ENCODE measurements at places on chromosomes 1 and 21. TPM values are rescaled to one million over a fixed set of nuclear protein-coding genes. Genes with fewer than 3 reads are reported as not detected.

- no peak overlapping the region for H3K4me3 ChIP-seq
- H3K4me1 ChIP-seq = no peaks in the 10 kb centered on the region
- no peak for DNase-seq
Measured at GRCh38 chr1:90800012-90800717, 83.1 kb upstream of the BARHL2 start.

The F13B gene
- not detected for total RNA-seq

The SPRR2E gene
- not detected for total RNA-seq

- peak overlapping the region; percentile 81 for H3K4me3 ChIP-seq
- peak overlapping the region; percentile 99 for H3K27ac ChIP-seq
- H3K27me3 ChIP-seq = no peaks in the 10 kb centered on the region
- DNase-seq = no peak
- peaks cover 15% of the 10 kb centered on the region for H3K36me3 ChIP-seq
Measured at GRCh38 chr1:161962091-161962887, 61.4 kb downstream of the OLFML2B start.

The LRRC38 gene
- total RNA-seq = not detected

- H3K36me3 ChIP-seq = no peaks in the 10 kb centered on the region
- no peaks in the 10 kb centered on the region for H3K4me1 ChIP-seq
- DNase-seq = no peak
- no peak overlapping the region for H3K4me3 ChIP-seq
- peaks cover 2% of the 10 kb centered on the region for H3K27me3 ChIP-seq
Measured at GRCh38 chr1:106266786-106267185, 789.7 kb upstream of the PRMT6 start.

- H3K4me3 ChIP-seq = no peak overlapping the region
- H3K36me3 ChIP-seq = no peaks in the 10 kb centered on the region
- no peak for DNase-seq
- no peaks in the 10 kb centered on the region for H3K27me3 ChIP-seq
Measured at GRCh38 chr1:241406421-241406820, 49.4 kb upstream of the RGS7 start.

The OR2T34 gene
- not detected for total RNA-seq

DNA sequence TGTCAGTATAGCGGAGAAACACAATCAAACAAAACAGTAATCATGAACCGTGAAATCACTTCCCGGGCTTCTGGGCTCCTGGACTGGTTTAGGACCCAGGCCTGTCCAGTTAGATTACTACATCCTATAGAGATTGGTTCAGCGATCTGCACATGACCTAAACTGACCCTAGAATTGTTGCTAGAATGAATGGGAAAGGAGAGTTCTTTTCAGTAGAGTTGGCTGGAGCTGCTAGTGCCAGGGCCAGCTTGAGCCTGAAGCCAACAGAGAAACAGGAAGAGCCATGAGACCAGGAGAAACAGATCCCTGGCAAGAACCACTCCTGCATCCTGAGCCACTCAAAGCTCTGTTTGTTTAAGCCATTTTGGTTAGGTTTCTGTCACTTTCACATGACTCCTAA lies 474.3 kb upstream of the C1orf87 start:
- H3K4me3 ChIP-seq = no peak overlapping the region
- H3K27ac ChIP-seq = no peak overlapping the region
- no peaks in the 10 kb centered on the region for H3K27me3 ChIP-seq
- peaks cover under 1% of the 10 kb centered on the region for H3K36me3 ChIP-seq

The DDI2 gene
- total RNA-seq = 20.0 TPM

The LAPTM5 gene
- not detected for total RNA-seq

The C1orf226 gene
- 2.7 TPM for total RNA-seq

GRCh38 chr1:81834268-81834667 lies 33.5 kb downstream of the ADGRL2 start:
- H3K36me3 ChIP-seq = peaks cover 4% of the 10 kb centered on the region
- H3K27me3 ChIP-seq = no peaks in the 10 kb centered on the region
- DNase-seq = no peak
- H3K4me3 ChIP-seq = no peak overlapping the region
- H3K4me1 ChIP-seq = peaks cover 49% of the 10 kb centered on the region
- H3K27ac ChIP-seq = no peak overlapping the region

GRCh38 chr1:11940260-11940921 lies 5.9 kb downstream of the PLOD1 start:
- DNase-seq = no peak
- peaks cover 31% of the 10 kb centered on the region for H3K4me1 ChIP-seq
- H3K27ac ChIP-seq = no peak overlapping the region
- H3K27me3 ChIP-seq = no peaks in the 10 kb centered on the region
- H3K4me3 ChIP-seq = no peak overlapping the region
- peaks cover 8% of the 10 kb centered on the region for H3K36me3 ChIP-seq

GRCh38 chr1:101257500-101258325 lies 20.9 kb downstream of the S1PR1 start:
- H3K27ac ChIP-seq = no peak overlapping the region
- no peak overlapping the region for H3K4me3 ChIP-seq
- H3K27me3 ChIP-seq = no peaks in the 10 kb centered on the region
- DNase-seq = no peak

GRCh38 chr1:25815208-25816111 lies 4.3 kb upstream of the MTFR1L start:
- H3K4me3 ChIP-seq = no peak overlapping the region
- H3K27me3 ChIP-seq = no peaks in the 10 kb centered on the region
- peaks cover 9% of the 10 kb centered on the region for H3K36me3 ChIP-seq
- peaks cover 21% of the 10 kb centered on the region for H3K4me1 ChIP-seq
- no peak for DNase-seq

The GPR37L1 gene
- not detected for total RNA-seq

DNA sequence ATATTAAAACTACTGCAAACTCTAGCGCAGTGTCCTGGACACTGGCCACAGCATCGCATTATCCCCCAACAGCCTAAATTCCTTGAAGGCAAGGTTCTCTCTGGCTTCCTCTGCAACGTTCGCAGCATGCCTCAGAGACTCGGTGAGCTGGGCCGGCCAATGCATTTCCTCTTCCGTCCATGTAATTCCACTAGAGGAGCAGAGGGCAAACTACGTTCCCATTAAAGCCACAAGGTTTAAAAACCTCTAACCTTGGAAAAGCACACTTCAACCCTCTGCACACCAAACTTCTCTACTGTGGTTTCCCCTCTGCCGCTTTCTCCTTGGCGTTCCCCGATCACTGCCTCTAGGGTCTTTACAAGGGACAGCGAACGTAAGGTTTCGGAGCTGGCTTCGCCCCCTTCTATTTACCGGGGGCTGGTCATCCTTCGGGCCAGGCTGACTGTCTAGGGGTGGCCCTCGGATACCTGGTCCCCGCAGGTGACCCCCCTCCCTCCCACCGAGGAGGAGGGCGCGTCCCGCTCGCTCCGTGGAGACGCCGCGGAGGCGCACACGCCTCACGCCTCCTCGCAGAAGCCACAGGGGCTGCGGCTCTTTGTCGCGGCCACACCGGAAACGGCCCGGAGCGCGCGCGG lies 456 bp upstream of the SMYD2 start:
- H3K4me1 ChIP-seq = peaks cover 55% of the 10 kb centered on the region
- H3K27me3 ChIP-seq = no peaks in the 10 kb centered on the region
- peak overlapping the region; percentile 82 for H3K27ac ChIP-seq
- no peak for DNase-seq
- H3K4me3 ChIP-seq = peak overlapping the region; percentile 76

- H3K27me3 ChIP-seq = peaks cover 34% of the 10 kb centered on the region
- no peaks in the 10 kb centered on the region for H3K36me3 ChIP-seq
- no peak overlapping the region for H3K4me3 ChIP-seq
- no peak overlapping the region for H3K27ac ChIP-seq
- no peaks in the 10 kb centered on the region for H3K4me1 ChIP-seq
Measured at GRCh38 chr1:10825592-10825991, 29.1 kb upstream of the CASZ1 start.

DNA sequence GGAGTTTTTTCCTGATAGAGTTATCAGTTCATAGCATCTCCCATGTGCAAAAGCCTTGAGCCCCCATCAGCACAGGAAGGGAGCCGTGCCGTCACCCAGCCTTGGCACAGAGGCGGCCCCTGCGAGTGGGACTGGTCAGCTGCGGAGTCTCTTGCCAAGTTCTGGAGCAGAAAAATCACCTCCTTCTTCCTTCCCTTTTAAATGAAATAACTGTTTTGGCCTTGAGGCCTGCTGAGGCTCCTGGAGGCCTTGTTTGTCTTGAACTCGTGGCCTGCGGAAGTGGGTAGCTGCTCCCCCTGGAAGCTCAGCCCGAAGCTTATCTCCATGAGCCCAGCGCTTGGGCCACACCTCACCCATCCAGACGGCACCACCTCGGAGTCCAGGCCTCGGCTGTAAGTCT lies 145.7 kb upstream of the TMEM51 start:
- peaks cover 64% of the 10 kb centered on the region for H3K4me1 ChIP-seq
- no peaks in the 10 kb centered on the region for H3K27me3 ChIP-seq
- no peak overlapping the region for H3K4me3 ChIP-seq
- peaks cover 5% of the 10 kb centered on the region for H3K36me3 ChIP-seq
- DNase-seq = no peak
- peak overlapping the region; percentile 94 for H3K27ac ChIP-seq

The NECAP2 gene
- total RNA-seq = 67.5 TPM

DNA sequence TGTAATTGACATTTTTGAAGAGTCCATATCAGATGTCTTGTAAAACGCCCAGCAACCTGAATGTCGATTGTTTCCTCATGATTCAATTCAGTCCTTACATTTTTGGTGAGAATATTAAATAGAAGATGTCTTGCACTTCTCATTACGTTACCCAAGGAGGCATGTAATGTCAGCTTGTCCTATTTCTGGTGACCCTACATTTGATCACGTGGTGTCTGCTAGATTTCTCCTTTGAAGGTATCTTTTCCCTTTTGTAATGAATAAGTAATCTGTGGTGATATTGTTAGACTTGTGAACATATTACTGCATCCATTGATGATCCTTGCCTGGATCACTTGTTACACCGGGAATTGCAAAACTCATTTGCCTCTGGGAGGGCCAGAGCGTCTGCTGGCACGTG lies 87.6 kb upstream of the DISP3 start:
- no peaks in the 10 kb centered on the region for H3K4me1 ChIP-seq
- H3K4me3 ChIP-seq = no peak overlapping the region
- H3K36me3 ChIP-seq = no peaks in the 10 kb centered on the region
- DNase-seq = no peak
- no peak overlapping the region for H3K27ac ChIP-seq
- H3K27me3 ChIP-seq = peaks cover 18% of the 10 kb centered on the region

DNA sequence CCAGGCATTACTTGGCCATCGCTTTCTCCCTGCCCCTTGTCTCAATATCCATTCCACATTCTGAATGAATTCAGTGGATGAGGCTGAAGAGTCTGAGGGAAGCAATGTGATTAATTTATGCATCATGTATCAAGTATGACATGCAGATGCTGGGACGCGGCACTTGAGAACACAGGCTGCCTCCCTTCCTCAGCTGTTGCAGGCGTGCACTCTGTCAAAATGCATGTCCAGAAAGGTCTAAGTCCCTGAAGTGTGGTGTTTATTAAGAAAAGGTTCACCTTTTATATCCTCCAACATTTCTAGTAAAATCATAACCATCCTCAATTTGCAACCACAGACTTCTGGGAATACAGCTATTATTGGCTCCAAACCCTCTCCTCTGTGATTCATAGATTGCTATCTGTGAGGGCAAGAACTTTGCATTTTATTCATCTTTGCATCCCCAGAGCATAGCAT lies 22.6 kb upstream of the RAB3GAP2 start:
- no peak overlapping the region for H3K27ac ChIP-seq
- peaks cover 22% of the 10 kb centered on the region for H3K27me3 ChIP-seq
- no peaks in the 10 kb centered on the region for H3K36me3 ChIP-seq
- no peaks in the 10 kb centered on the region for H3K4me1 ChIP-seq

The C8B gene
- not detected for total RNA-seq

GRCh38 chr1:170556917-170557316 lies 25.0 kb downstream of the GORAB start:
- H3K4me3 ChIP-seq = no peak overlapping the region
- H3K4me1 ChIP-seq = peaks cover 35% of the 10 kb centered on the region
- H3K36me3 ChIP-seq = peaks cover 18% of the 10 kb centered on the region
- no peak overlapping the region for H3K27ac ChIP-seq
- DNase-seq = no peak
